WERI-Rb-1 (cell line): ENCODE measurements at places on chromosomes 3 and 15.

- peak; percentile 21 for DNase-seq
These were observed 2.8 kb downstream of the MB21D2 start for GRCh38 chr3:192914848-192915247.

GRCh38 chr3:181555681-181556080 lies 156.0 kb upstream of the SOX2 start:
- no peak for DNase-seq

GRCh38 chr3:121817753-121818152 lies 17.1 kb downstream of the IQCB1 start:
- DNase-seq: no peak

DNA sequence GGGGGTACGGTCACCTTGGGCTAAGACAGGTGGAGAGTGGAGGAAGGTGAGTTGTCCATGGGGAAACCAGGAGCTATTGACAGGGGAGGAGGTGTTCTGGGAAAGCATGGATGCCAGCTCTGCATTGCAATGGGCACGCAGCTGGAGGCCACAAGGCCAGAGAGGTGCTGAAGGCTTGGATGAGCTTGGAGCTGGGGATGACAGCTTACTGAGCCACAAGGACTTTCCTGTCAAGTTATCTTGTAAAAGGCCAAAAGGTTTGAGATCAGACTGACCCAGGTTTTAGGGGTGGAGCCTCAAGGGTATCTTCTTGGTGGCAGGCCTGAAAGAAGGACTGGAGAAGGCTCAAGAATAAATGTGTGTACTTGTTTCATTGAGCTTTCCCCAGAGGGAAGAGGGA lies 115.2 kb downstream of the ASB7 start:
- DNase-seq: no peak

- no peak for DNase-seq
These were observed 34.3 kb upstream of the CMC1 start for GRCh38 chr3:28207000-28207733.

DNA sequence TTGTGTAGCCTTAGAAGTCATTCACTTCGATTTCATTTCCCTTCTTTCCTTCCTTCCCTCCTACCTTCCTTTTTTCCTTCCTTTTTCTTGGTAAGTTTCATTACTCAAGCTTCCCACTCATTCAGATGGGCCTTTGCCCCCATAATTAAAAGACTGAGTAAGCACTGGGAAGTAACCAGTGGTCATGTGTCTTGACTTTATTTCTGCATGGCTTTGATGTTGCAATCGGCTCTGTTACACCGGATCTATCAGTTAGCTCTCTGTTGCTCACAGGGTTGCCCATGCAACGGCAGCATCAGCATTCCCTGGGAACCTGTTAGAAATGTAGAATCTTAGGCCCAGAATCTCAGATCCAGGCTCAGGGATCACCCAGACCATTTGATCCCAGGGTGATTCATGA lies 25.6 kb upstream of the LARS2 start:
- DNase-seq: no peak

DNA sequence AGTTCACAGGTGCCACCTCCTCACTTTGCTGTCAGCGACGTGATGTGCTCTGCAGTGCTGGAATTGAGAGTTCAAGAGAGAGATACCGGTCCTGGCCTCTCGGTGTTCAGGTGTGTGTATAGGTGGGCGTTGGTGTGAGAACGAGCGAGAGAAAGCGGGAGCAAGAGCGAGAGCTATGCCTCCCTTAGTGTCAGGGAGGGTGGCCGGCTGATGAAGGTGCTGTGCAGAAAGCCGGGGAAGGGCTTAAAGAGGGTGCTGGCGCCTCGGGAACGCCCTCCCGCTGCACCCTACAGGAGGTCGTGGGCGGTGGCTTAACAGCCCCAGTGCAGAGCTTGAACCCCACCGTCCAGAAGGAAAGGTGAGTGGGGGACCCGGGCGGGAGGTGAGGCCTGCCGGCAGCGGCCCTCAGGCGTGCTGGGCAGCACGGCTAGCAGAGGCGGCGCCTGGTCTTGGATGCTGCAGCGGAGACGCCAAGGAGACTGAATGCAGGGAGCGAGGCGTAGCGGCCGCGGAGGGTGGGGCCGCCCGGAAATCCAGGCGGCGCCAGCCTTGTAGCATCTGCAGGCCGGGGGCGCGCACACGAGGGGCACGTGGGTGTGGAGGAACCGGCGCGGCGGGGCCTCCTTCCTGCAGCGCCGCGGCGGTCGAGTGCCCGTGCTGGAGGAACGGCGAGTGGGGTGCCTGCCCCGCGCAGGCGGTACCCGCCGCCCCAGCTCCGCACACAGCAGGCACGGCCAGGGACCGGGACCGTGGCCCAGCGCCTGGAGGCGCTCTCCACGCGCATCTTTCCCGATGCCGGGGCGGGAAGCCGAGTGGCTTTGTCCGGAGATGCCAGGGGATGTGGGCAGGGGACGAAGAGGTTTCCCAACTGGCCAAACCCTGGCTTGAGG lies 246.8 kb upstream of the TOPAZ1 start:
- peak; percentile 42 for DNase-seq

DNA sequence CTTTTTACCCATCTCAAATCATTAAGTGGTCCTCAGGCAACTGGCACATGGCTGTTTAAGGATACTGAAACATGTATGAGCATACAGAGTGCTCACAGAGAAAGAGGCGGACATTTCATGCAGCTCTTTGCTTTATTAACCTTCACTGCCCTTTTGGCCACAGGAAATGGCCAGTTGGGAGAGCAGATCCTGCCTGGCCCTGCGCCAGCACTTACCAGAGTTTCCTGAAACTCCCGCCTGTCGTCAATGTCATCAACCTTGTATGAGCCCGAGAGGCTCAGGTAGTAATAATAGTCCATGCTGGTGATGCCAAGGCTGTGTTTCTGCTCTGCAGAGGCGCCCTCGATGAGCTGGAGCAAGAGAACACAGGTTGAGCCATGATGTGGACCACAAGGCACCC lies 17.8 kb downstream of the LDHAL6B start:
- DNase-seq: no peak

- DNase-seq: no peak
These were observed 1087.4 kb downstream of the AGBL1 start for GRCh38 chr15:87167055-87167454.

DNA sequence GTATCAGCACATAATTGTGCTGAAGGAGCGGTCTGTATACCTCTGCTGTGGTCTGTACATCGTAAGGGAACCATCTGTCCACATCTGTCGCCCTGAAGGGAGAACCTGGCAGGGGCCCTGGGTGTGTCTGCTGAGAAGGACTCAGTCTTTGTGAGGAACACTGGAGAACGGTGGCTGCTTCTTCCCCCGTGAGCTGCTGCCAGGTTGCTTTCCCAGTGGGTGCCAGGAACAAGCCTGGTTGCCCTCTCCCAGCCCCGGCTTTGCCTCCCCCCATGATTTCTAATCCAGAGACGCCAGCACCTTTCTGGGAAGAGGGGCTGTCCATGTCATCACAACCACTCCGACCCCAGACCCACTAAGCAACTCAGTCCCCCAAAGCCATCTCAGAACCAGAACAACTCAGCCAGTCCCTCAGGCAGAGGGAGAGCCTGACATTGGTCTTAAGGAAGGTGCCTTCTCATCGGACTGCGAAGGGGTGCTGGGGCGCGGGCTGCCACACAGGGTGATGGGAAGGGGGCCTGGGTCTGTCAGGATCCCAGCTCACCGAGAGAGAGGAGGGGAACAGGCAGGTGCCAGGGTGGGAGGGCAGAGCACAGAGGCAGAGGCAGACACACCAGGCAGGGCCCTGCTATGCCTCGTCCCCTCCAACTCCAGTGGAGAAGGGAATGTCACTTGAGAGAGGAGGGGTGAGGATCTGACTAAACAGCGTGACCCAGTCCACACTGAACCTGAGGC lies 8.5 kb downstream of the TNK2 start:
- no peak for DNase-seq

- DNase-seq: no peak
These were observed 189.3 kb downstream of the NFKBIZ start for GRCh38 chr3:102038477-102039142.

DNA sequence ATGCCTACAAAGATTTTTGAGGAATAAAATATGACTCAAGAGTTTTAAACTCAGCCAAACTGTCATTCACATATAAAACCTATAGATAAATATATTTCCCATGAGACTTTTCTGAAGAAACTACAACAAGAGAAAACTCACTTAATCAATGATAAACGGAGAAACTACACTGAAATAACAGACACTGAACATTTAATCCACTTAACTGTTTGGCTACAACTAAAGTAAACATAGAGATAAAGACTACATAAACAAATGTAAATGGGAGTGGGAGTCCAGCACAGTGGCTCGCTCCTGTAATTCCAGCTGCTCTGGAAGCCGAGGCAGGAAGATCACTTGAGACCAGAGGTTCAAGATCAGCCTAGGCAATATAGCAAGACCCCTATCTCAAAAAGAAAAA lies 79.2 kb downstream of the MEX3B start:
- DNase-seq: no peak

DNA sequence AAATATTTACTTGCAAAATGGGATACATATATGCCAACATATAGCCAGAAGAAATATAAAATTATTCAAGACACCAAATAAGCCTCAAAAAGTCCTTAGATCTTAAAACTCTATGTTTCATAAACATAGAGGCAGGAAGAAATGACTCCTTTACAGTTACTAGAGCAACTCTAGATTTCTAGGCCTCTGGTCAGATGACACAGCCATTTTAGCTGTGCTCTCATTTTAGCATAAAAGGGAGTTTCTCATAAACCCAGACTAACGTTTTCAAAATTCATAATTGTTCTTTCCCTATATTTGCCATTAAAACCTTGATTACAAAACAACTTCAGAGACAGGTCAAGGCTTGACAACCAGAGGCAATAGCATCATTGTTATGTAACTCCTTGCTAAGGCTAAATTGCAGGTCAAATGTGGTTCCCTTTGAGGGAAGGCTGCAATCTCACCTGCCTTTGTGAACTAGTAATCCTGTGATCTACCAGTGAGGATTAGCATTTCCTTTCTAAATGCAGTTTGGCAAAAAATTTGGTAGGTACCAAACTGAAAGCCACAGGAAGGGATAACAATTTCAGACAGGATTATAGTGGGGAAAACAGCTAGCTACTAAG lies 8.2 kb downstream of the THOC7 start:
- DNase-seq: no peak

- DNase-seq: peak; percentile 23
These were observed 40.2 kb downstream of the TRANK1 start for GRCh38 chr3:36904641-36905040.

- DNase-seq: peak; percentile 71
These were observed 4.8 kb downstream of the VWA5B2 start for GRCh38 chr3:184234224-184234623.

- DNase-seq: no peak
These were observed 29.1 kb downstream of the FGD5 start for GRCh38 chr3:14847613-14848541.

DNA sequence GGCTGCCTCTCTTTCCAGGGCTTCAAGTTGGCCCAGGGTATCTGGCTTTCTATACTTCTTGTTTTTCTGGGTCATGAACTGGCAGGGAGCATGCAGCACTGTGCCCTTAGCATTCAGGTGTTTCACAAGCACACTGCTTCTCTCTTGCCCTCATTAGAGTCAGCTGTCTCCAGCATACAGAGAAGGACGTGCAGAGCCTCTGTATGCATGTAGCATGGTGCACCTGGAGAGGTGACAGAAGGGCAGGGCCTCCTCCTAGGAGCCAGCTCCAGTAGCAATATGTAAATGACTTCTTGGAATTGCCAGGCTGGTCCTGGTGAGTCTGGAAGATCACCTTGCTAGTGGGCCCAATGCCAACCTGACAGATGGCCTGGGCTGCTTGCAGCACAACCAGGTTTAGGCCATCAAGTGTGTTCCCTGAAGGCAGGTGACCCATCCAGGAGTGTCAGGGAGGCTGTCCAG lies 44.8 kb upstream of the ATP2C1 start:
- peak; percentile 9 for DNase-seq

DNA sequence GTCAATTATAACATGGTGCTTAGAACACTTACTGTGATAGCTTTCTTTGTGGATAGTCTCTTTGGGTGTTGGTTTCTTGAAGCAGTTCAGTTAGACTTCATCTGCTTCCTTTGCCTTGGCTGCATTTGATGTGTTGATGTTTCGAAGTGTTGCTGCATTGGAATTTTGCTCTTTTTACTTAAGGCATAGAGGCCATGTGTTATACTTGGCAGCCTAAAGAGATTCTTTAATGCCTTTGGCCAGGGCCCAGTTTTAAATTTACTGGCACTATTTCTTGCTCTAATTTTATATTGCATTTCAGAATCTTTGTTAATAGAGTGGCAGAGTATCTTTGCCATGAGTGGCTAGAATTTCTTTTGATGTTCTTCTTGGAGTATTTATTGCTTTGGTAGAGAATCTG lies 21.2 kb downstream of the NR1D2 start:
- no peak for DNase-seq

- no peak for DNase-seq
These were observed 129.1 kb upstream of the TGFBR2 start for GRCh38 chr3:30477149-30477921.

GRCh38 chr3:43372007-43372740 lies 85.8 kb downstream of the SNRK start:
- no peak for DNase-seq

GRCh38 chr3:12229896-12230295 lies 59.0 kb upstream of the PPARG start:
- no peak for DNase-seq

DNA sequence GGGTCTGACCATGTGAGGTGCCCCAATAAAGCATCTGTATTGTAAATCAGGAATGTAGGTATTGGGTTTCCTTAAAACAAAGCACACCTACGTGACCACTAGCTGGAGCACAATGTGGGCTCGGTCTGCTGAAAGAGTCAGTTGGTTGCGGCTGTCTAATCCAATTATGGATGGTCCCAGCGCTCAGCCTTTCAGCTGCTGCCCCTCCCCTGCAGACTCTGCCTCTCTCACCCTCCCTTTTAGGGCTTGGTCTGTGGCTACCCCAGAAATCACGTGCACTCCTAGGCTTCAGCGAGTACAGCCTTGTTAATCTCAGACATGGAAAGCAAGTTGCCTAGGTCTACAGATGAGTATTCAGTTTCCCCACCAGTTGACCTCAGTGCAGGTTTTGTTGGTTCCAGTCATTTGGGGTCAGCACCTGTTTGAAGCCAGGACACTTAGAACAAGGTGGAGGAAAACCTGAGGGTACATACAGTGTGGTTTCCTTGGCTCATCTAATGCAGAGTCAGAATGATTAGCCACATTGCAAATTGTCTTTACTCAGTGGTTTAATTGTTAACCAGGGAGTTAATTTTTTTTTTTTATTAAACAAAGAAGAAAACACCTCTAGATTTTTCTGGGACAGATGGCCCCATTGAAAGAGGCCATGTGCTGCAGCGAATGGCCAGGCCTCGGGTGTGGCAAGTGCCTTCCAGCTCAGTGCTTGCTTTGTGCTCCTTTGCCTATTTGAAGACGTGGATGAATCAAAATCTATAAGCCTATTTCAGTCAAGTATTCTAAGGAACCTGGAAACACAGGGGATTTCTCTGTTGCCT lies 137.7 kb downstream of the IGF1R start:
- DNase-seq: peak; percentile 94

DNA sequence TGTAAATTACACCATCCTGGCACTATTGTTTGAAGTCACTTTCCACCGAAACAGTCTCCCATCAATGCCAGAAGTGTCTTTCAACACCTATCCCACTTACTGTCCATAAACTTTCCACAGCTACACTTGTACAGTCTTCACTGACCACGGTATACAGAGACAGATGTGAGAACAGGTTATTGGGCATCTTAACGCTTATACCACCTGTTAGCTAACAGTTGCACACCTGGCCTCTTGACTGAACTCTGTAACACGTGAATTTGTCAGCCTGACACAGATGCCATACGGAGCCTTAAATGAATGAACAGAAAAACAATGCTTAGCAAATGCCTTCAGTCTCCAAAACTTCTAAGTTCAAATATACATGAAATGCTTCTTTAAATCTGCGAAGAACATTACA lies 440.5 kb downstream of the SHQ1 start:
- no peak for DNase-seq
